Astrocyte of the cerebellum (primary cell): ENCODE measurements at places on chromosomes 1 and 21.
A peak's percentile ranks its signal among the peaks of the same experiment; 100 is the strongest.

- DNase-seq = no peak
Measured at GRCh38 chr1:202561726-202562443, 148.4 kb downstream of the SYT2 start.

GRCh38 chr1:18038051-18038450 lies 69.5 kb upstream of the IGSF21 start:
- DNase-seq = no peak

GRCh38 chr1:194644528-194644927 lies 1458.1 kb upstream of the B3GALT2 start:
- DNase-seq = no peak

DNA sequence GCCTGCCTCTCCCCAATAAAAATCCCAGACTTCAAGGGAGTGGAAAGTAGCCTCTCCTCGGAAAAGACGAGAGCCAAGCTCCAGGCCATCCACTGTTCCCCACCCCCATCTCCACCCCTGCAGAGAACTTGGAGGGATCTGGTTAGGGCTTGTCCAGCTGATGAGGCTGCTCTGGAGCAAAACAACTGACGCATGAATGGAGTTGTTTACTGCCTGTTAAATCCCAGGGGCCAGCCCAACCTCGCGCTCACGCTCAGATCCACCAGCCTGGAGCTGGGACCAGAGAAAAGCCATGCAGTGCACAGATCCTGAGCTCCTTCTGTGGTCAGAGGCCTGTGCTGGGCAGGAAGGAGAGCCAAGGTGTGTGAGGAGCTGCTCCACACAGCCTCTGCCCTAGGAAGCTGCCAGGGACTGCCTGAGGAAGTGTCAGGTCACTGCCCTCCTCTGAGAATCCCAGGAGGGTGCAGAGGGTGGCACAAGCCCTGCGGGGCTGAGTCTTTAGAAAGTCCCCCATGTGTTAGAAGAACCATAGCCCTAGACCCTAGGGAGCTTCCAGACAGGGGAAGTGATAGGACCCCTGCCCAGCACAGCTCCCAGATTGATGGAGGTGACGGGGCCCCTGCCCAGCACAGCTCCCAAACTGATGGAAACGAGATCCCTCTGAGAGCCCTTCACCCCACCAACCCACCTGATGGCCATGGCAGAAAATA lies 109.0 kb upstream of the IPO9 start:
- peak; percentile 84 for DNase-seq

DNA sequence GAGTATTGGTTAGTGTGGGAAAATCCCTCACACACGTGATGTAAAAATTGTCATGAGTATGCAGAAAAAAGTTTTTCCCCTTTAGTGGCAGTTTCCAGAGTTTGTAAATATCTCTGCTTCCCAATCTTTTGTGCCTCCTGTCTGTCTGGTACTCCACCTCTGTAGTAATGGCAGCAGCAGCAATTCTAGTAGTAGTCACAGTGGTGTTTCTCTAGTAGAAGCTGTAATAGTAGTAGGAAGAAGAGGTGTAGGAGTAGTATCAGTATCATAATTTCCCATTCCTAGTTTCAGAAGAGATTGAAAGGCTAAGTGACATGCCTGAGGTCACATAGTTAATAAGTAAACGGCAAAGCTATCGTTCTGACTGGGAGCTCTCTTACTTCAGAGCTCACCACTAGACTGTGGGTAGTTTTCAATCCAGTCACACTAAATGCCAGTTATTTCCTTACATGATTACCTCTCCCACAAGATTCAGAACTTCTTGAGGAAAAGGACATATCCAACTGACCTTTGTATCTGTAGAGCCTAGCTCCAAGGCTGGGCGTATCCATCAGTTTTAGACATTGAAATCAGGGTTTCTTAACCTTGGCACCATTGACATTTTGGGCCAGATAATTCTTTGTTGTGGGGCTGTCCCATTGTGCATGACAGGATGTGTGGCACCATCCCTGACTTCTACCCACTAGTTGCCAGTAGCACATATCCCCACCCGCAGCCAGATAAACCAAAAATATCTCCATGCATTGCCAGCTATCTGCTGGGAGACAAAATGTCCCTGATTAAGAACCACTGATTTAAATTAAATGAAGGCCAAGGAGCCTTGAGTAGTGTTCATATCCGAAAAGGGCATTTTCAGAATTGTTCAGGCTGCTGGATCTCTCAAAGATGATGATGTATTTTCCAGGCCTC lies 135.9 kb downstream of the FGGY start:
- no peak for DNase-seq

- DNase-seq = no peak
Measured at GRCh38 chr1:171158551-171158950, 26.5 kb upstream of the FMO2 start.

- peak; percentile 47 for DNase-seq
Measured at GRCh38 chr1:19559641-19560040, 74.3 kb upstream of the CAPZB start.
